ENCODE measurements at places on chromosomes 6 and 20.

DNA sequence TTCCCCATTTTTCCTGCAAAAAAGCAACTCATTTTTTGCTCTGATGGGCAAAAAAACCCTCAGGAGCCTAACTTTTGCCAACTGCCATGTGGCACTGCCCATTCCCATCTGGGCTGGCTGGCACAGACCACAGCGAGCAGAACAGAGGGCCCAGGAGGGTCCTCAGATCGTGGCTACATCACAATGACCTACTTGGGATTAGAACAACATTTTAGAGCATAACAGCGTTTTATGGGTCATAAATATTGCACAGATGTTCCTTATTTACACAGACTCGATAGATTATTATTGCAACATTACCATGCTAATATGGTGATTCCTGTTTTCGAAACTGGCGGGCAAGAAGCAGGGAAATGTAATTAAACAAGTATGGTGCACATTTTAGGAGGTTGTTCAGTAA lies 28.0 kb downstream of the PTPRT start:
- no peak for DNase-seq

GRCh38 chr6:90596967-90597539 lies 10.2 kb upstream of the MAP3K7 start:
- no peak for DNase-seq

DNA sequence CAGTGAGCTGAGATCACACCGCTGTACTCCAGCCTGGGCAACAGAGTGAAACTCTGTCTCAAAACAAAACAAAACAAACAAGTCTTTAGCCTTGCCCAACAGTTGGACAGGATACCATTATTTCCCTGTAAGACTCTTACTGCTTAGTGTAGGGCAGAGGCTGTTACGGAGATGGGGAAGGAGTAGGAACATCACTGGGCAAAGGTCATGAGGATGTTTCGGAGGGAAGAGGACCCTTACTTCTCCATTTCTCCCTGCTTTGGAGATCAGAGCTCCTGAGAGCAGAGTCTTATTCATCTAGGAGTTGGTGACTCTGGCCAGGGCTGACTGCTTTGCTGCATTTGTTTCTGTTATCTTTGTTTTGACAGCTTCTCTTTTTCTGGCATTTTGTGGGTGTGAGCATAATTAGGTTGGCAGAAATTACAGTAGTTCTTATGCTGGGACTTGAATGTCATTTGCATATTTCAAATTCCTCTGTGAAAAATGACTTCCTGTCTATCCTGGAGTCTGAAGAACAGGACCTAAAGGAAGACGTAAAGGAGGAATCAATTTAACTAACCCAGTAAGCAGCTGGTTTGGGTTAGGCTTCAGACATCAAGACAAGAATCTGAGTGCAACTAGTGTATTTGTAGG lies 89.0 kb downstream of the CDS2 start:
- DNase-seq = no peak

GRCh38 chr6:11851387-11851786 lies 72.8 kb upstream of the ADTRP start:
- DNase-seq = no peak

DNA sequence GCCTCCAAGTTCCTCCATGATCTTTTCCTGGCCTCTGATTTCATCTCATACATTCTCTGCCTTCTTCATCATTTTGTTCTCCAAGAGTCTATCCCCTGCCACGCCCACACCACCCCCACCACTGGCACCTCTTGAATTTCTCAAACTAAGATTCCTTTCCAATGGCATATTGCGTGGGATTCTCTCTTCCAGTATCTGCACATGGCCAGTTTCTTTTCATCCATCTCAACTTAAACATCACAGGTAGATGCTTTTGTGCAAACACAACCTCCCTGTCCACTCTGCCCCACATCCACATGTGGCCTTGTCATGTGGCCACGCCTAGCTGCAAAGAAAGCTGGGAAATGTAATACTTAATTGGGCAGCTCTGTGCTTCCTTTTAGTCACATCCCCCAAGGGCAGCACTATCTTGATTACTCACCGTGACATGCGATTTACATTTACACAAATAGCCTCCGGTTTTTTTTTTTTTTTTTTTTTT lies 33.4 kb upstream of the ZMYND8 start:
- DNase-seq = no peak

GRCh38 chr20:9919271-9920014 lies 80.6 kb upstream of the PAK5 start:
- DNase-seq = no peak

- no peak for DNase-seq
These were observed 7.4 kb downstream of the FAM209B start for GRCh38 chr20:56540415-56540814.
